ENCODE measurements at places on chromosomes 5 and 9.

DNA sequence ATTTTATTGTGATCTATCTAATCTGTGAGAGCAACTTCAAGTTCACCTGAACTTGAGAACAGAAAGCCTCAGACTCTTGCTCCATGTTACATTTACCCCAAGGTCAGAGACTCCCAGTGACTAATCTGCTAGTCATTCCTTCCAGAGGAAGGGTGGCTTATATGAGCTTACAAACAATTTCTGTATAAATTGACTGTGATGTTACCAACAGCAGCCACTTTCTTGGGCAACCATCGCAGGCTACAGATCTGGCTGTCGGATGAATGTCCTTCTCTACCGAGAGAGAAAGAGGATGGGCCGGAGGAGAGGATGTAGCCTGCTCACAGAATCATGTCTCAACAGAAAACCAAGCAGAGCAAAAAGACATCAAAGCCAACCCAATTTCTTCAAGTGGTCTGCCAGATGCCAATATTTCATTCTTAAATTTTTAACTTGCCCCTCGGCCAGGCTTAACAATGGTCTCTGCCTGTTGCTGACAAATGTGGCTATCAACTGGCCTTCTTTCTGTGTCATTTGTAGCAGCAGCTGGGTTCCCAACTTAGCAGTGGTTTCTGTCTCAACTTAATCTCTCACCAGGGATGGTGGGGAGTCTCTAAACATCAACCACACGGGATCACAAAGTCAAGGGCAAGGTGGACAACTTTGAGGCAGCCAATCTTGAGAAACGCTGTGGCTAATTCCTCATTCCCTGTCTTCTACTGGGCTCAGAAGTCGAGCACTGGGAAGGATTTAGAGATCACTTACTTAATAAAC is 81.3 kb downstream of the RAPGEF1 start:
- DNase-seq, result peak; percentile 86

DNA sequence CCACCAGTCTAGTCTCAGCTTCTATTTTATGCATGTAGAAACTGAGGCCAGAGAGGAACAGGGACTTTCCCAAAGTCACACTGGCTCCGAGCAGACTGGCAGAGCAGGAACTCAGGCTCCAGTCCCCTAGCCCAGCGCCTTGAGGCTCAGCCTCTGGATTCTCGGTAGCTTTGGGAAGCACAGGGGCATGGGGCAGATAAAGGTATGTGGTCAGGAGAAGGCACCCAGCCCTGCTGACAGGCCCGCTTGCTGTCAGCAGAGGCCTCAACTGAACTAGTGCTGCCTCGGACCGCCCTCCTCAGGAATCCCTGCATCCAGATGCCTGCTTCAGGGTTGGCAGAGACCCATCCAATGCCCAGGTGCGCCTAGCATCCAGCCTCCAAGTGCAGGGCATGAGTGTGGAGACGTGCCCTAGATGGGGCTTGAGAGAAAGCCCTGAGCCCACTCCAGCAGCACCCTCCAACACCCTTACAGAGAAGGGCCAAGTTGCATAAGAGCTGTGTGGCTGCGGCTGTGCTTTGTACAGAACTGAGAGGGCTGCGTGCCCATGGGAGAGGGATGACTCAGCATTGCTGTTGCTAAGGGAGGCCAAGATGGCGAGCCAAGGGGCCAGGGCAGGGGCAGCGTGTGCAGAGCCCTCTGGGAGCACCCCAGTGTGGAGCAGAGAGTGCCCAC is 168.6 kb downstream of the MACROH2A1 start:
- DNase-seq, result peak; percentile 59

DNA sequence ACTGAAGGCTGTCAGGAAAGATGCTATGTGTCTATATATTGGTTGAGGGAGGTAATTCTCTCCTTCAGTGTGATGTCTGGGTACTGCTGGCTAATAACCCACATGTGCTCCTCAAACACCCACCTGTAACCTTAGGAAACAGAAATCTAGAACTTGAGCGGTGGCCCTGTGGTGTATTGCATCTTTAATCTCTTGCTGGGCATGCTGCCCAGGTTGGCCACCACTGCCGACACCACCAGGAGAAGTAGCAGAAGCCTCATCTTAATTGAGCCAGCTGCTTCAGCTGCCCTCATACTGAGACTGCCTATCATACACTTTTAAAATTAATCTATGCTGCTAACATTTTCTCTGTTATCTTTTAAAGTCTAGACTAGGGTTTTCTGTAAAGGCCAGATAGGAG is 103.5 kb upstream of the C5orf63 start:
- no peak for DNase-seq

GRCh38 chr5:141529873-141530272 is 41.0 kb downstream of the PCDHGC5 start:
- no peak for DNase-seq

DNA sequence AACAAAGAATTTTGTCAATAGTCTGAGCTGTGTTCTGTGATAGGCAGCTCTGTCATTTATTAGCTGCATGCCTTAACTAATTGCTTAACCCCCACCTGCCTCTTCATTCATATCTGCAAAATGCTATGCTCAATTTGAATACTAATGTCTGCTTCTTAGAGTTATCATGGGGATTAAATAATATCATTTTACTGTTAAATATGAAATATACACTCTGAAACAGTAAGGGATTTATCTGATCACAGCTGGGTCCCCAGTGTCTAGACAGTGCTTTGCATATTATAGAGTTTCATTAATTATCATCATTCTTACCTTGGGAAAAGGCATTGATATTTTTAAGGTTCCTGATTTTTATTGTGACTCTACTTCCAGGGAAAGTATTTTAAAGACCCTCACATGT is 12.0 kb downstream of the TEX48 start:
- no peak for DNase-seq

DNA sequence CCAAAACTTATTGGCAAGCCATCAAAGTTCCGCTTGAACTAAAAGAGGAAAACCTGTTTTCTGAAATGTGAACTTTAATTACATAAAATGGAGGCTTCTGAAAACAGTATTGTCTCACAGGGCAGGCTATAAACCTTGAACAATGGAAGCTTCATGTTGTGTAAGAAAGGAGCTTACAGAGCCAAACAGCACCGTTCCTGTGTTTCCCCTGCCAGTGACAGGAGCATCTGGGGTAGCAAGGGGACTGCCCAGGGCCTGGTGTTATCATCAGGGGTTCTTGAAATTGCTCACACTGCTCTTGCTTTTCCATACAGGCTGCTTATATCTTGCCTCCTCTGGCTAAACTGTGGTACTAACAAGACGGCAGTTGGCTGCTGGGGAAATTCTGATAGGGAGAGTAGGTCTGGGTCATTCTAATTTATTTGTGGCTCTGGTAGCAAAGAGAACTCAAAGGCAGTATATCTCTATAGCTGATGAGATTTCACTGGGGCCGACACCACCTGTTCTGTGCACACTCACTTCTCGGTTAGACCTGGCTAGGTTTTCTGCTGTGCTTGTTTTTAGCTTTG is 40.4 kb downstream of the BASP1 start:
- DNase-seq, result no peak
